Stomach (tissue), 19 donors: ENCODE measurements at places on chromosomes 2 and 18. TPM values are rescaled to one million over a fixed set of nuclear protein-coding genes. Genes with fewer than 3 reads are reported as not detected.
A peak's percentile ranks its signal among the peaks of the same experiment; 100 is the strongest.

DSG1 gene
- polyA plus RNA-seq, result not detected

DNA sequence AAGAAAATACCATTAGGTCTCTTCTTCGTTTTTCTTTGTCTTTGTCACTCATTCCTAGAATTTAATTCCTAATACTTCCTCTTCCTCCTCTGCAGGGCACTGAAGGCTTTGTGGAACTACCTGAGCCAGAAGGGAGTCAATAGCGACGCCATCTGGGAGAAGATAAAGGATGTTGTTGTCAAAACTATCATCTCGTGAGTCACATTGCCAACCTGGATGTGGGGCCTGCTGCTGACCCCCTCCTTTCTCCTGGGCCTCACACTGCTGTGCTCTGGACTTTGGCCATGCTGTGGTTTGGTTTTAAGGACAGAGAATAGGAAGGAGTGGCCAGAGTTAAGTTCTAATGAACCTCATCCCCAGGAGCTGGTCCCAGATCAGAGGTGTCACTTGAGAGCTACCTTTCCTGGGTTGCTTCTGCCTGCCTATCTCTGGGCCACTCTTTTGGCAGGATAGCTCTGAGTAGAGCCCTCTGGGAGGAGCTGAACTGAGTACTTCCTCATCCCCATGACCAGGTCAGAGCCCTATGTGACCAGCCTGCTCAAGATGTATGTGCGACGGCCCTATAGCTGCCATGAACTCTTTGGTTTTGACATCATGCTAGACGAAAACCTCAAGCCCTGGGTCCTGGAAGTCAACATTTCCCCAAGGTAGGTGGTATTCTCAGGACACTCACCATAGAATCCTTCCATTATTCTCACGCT lies 33.1 kb upstream of the CYP27A1 start:
- no peak for DNase-seq
- peaks cover 98% of the 10 kb centered on the region for H3K36me3 ChIP-seq
- H3K4me1 ChIP-seq, result no peaks in the 10 kb centered on the region
- H3K4me3 ChIP-seq, result no peak overlapping the region

DNA sequence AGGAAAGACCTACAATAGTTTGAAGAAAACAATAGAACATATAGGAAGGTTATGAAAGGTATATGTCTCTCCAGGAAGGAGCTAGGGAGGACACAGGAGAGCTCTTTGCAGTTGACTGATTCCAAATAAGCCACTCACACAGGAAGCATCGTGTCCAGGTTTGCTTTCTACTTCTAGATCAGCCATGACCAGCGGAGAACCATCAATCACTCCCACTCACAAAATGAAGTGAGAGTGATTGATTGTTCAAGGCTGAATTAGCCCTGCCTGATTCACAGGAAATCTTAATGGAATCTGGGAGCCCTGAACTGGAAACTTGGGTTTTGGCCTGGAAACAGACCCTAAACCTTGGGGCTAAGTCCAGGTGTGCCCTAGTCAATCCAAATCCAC lies 1292.2 kb upstream of the ZEB2 start:
- no peak overlapping the region for H3K4me3 ChIP-seq
- H3K27me3 ChIP-seq, result no peaks in the 10 kb centered on the region
- no peak for DNase-seq

DNA sequence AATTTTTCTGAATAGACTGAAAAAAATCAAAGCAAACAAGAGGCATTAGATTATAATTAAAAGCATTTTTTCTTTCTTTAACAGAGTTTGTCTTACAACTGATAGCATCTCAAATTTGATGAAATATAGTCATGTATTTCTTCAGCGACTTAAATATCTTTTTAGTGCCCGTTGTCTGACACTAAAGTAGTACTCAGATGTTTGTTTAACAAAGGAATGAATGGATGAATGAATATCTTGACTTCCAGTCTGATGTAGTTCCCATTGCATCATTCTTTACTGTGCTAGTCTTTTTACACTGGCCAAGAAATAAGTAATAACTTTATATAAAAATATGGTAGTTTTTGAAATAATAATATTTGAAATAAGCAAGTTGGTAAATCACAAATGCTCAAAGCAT lies 111.1 kb downstream of the TTC27 start:
- no peak for DNase-seq
- no peak overlapping the region for H3K4me3 ChIP-seq
- H3K36me3 ChIP-seq, result peaks cover 31% of the 10 kb centered on the region
- H3K27ac ChIP-seq, result no peak overlapping the region

GRCh38 chr2:124542932-124543640 lies 518.0 kb downstream of the CNTNAP5 start:
- peaks cover 6% of the 10 kb centered on the region for H3K4me1 ChIP-seq
- no peaks in the 10 kb centered on the region for H3K27me3 ChIP-seq
- no peaks in the 10 kb centered on the region for H3K36me3 ChIP-seq
- H3K27ac ChIP-seq, result peak overlapping the region; percentile 43
- no peak overlapping the region for H3K4me3 ChIP-seq
